ENCODE measurements at places on chromosomes 6 and 20. TPM values are rescaled to one million over a fixed set of nuclear protein-coding genes. Genes with fewer than 3 reads are reported as not detected.

The SLC9A8 gene
- 8.9 TPM for total RNA-seq

The HMGCLL1 gene
- 0.18 TPM for total RNA-seq

The DZANK1 gene
- 2.8 TPM for total RNA-seq

The DOP1A gene
- 2.4 TPM for total RNA-seq

The PLEKHG1 gene
- 0.50 TPM for total RNA-seq

The CEP250 gene
- 30.0 TPM for total RNA-seq

The COL9A3 gene
- total RNA-seq, result 0.36 TPM

The BCAS1 gene
- total RNA-seq, result 0.75 TPM

The TOX2 gene
- total RNA-seq, result 9.3 TPM

All from A549 treated with DMSO at 1 μM for 4 hours (cell line).